ENCODE measurements at places on chromosomes 13 and 19. TPM values are rescaled to one million over a fixed set of nuclear protein-coding genes. Genes with fewer than 3 reads are reported as not detected.

NLRP9 gene
- total RNA-seq = not detected

DNAJB1 gene
- total RNA-seq = 65.1 TPM

DNA sequence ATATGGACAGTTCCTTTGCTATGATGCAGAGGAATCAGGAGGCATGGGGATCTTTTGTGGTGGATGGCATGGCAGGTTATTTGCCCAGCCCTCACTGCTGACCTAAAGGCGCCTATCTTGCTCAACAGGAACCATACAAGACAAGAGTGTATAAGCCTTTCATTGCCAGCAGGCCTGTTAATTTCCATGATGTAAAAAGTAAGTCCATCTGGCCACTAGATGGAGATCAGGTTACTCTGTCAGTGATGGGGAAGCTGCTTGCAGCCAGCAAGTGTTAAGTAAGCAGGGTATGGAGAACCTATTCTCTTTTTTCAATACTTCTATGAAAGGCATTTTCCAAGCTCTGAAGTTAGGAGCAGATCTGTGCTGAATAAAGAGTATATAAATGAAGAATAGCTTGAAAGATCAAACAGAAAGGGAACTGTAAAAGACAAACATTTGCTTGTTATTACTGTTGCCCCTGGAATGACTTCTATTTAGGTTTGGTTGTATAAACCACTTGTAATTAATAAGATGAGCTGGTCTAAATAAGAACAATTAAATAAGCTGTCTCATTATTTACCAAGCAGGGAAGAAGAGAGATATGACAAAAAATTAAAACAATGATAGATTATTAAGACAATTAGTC, 210.9 kb downstream of the RGCC start:
- peak; percentile 88 for DNase-seq

DNA sequence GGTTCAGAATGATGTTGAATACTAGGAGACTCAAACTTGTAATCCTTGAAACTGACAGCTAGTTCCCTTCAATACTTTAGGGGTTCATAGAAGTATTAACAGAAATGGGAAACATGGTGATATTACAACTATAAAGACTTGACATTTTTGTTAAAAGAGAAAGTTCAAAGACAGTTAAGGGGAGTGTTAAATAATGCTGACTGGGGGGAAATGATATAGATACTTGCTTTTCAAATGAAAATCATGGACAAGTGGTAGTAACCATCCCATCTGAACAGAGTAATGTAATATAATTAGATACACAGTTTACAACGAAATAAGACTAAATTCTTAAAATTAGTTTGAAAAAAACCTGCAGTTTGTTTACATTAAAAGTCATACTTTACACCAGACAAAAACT, 6.6 kb upstream of the EEF1AKMT1 start:
- no peak for DNase-seq

TNNT1 gene
- total RNA-seq = not detected
